ENCODE measurements at places on chromosomes 3 and 15.
A peak's percentile ranks its signal among the peaks of the same experiment; 100 is the strongest.

DNA sequence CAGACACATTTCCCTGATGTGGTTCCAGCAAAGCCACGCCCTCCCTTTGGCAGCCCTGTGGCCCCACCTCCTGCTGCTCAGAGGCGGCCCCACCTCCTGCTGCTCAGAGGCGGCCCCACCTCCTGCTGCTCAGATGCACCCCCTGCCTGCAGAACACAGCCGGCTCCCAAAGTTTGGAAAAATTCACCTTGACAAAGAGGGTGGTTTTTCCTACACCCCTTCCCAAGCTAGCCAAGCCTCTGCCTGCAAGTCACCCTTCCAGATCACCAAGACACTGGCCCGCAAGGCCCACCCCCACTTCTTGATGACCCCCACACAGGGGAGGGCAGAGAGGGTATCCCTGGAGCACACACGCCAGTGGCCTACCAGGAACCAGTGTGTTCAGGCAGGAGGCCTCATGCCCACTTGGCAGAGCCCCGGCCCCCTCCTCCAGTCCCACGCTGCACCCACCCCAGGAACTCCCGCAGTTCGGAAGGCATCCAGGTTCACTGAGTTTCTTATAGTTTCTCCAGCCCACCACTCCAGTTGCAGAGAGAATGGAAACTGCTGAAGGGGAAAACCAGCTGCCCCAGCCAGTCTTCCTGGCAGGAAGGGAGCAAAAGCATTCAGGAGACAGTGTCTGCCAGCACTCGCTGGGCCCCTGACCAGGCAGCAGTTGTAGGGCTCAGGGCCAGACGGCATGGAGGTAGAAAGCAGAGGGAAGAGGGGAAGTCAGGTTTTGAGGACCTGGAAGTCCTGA lies 2.3 kb upstream of the HAPLN3 start:
- peak; percentile 73 for DNase-seq

GRCh38 chr15:39253552-39253951 lies 327.3 kb upstream of the THBS1 start:
- no peak for DNase-seq

- no peak for DNase-seq
Observed at GRCh38 chr3:152930516-152930915, 95.6 kb downstream of the P2RY1 start.

- DNase-seq = no peak
Observed at GRCh38 chr3:50563867-50564266, 3.7 kb downstream of the C3orf18 start.

- no peak for DNase-seq
Observed at GRCh38 chr3:68033867-68034266, 379.5 kb upstream of the SUCLG2 start.

- no peak for DNase-seq
Observed at GRCh38 chr3:8183627-8184026, 318.0 kb upstream of the LMCD1 start.

All from stimulated activated CD8-positive, alpha-beta memory T cell treated with anti-CD3 and anti-CD28 coated beads, Interleukin-12 subunit alpha, Interleukin-12 subunit beta, amount 100 ng/mL, for 1 hour (primary cell).